Left renal cortex interstitium (tissue), 4 donors: ENCODE measurements at places on chromosomes 12 and 14. TPM values are rescaled to one million over a fixed set of nuclear protein-coding genes. Genes with fewer than 3 reads are reported as not detected.

DNA sequence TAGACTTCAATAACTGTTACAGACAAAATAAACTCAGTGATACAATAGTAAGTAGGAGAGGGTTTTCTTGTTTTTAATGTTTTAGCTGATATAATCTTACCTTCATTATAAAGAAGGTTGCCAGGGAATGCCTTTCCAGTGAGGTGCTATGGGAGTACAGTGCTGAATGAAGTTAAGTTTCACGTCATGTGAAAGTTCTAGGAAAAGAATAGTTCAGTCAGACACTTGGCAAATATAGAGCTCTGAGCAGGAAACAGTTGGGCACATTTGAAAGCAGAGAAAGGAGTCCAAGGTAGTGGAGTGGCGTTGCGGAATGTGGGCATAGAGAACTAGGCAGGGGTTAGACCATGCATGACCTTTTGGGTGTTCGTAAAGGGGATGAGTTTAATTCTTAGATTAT lies 88.6 kb upstream of the DCN start:
- no peak for DNase-seq

DNA sequence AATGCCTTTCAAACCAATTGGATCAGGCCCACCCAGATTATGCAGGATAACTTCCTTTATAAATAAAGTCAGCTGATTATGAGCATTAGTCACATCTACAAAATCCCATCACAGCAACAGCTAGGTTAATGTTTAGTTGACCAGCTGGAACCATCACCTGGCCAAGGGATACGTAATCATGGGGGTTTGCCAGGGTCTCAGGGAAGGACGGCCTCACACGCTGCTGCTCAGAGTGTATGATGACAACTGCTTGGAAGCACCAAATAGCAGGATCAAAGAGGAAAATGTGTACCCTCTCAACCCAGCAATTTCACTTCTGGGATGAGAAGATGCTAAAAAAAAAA lies 162.6 kb downstream of the SLC15A4 start:
- DNase-seq: no peak

DNA sequence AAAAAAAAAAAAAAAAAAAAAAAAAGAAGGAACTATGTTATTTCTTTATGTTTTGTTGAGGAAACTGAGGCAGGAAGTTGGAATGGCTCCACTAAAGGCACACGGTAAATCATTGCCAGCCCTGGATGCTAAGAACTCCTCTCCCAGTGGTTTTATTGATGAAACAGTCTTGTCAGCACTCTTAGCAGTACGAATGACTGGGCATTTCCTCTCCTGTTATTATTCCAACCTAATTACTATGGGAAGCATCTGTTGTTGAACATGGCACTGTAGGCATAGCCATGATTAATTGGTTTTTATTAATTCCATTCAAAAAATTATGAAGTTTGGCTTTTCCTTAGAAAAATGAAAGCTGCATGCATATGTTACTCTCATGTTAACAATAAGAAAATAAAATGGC lies 1387.1 kb upstream of the TMEM132C start:
- no peak for DNase-seq

DNA sequence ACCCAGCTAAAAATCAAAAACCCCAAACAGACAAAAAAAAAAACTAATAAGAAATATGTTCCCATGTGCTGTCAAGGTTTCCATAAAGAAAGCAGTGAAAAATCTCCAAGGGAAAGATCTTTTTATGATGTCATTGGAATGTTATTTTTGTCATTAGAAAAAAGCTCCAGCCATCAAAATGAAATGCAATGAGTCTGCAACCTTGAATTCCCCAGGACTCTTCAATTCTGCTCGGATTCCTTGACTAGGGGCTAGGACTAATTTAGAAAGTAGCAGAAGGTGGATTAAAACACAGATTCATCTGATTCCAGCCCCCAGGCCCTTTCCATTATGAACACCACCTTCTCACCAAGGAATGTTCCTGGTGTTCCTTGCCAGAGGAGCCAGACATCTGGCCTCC lies 6.0 kb upstream of the PCNX1 start:
- no peak for DNase-seq

DNA sequence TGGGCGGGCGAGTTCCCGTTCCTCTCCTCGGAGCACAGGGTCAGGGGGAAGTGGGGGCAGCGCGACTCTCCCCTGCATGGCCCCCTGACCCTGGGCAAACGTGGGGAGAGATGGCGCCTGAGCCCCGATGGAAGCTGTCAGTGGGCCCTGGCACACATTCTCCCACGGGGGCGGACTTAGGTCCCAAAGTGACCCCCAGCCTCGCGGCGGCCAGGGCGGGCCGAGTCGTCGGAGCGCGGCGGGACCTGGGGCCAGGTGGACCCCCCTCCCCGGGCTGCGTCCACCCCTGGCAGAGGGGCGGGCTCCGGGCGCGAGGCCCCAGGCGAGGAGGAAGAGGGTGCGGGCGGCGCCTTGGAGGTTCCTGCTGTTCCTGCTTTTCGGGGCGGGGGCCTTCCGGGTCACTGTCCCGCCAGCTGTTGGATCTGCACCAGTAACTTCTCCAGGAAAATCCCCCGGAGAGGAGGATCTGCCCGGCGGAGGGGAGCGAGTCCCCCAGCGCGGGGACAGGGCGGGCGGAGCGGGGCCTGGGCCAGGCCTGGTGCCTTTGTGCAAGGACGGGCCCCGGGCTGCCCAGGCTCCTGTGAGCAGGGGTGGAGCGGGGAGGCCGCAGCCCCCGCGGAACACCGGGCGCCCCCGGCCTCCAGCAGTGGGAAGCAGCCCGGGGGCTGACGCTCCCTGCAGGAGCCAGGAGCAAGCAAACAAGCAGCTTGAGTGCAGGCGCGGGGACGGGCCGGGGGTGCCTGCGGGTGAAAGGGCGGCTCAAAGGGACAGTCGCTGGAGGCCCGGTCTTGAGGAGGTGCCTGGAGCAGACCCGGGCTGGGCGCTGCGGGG lies 15.3 kb downstream of the TNFAIP2 start:
- DNase-seq: no peak

Gene EIF4B
- 507 TPM for polyA plus RNA-seq

Gene LRRK2
- polyA plus RNA-seq: 32.6 TPM

Gene ATF7
- 46.8 TPM for polyA plus RNA-seq
